ENCODE measurements at places on chromosomes 4 and X. TPM values are rescaled to one million over a fixed set of nuclear protein-coding genes. Genes with fewer than 3 reads are reported as not detected.

GRCh38 chr4:101357751-101358150 is 10.4 kb upstream of the PPP3CA start:
- no peak overlapping the region for H3K27ac ChIP-seq
- no peak for DNase-seq
- H3K4me1 ChIP-seq = no peaks in the 10 kb centered on the region
- H3K27me3 ChIP-seq = no peaks in the 10 kb centered on the region

DNA sequence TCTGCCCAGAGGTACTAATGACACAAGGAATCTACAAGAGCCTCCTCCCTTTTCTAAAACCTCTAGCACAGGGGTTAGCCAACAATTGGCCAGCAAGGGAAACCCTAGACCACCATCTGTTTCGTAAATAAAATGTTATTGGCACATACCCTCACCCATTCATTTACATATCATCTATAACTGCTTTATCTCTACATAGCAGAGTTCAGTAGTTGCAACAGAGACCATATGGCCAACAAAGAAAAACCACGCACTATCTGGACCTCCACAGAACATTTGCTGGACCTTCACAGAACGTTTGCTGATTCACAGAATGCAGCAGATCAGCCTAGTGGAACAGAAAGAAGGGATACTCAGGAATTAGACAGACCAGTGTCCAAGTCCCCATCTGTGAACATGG is 9.4 kb downstream of the SLC2A9 start:
- H3K36me3 ChIP-seq = no peaks in the 10 kb centered on the region
- H3K4me1 ChIP-seq = no peaks in the 10 kb centered on the region
- DNase-seq = no peak
- H3K27ac ChIP-seq = no peak overlapping the region
- H3K4me3 ChIP-seq = no peak overlapping the region

Gene CTAG2
- total RNA-seq = not detected

Gene IQCM
- 0.26 TPM for total RNA-seq

DNA sequence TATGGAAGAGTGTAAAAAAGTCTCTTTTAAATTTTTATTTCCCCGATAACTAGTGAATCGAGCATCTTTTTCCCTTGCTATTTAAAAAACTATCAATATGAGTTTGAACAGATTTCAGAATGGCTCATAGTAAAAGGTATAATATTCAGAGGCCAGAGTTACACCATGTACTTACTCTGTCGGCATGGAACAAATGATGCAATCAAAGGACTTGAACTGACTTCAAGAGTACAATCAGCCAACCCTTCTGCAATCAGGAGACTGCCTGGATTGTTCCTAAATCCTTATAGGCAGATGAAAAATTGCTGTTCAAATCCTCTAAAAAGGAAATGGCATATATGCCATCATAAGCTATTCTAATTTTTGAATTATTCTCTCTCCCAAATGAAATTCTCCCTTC is 273.3 kb downstream of the SH2D1A start:
- H3K4me1 ChIP-seq = no peaks in the 10 kb centered on the region
- no peaks in the 10 kb centered on the region for H3K36me3 ChIP-seq
- H3K27me3 ChIP-seq = no peaks in the 10 kb centered on the region

DNA sequence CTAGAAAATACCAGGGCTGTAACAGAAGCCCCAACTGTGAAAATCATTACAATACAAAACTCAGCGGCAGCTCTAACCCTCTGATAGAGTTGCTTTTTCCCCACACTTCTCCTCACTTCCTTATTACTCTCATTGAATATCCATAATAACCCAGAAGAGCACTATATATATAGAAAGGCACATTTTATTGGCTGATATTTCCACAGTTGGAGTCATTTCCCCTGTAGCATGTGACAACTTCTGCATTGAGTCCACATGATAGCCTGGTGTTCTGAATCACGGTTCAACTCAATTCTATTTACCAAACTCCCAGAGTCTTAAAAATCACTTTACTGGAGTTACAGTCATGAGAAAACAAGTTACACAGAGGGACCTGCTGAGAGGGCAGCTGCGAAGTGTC is 46.6 kb upstream of the NWD2 start:
- H3K27me3 ChIP-seq = no peaks in the 10 kb centered on the region
- no peak for DNase-seq
- no peaks in the 10 kb centered on the region for H3K36me3 ChIP-seq
- H3K4me3 ChIP-seq = no peak overlapping the region

GRCh38 chr4:22363036-22363435 is 152.8 kb downstream of the ADGRA3 start:
- H3K4me1 ChIP-seq = no peaks in the 10 kb centered on the region
- no peak for DNase-seq
- no peaks in the 10 kb centered on the region for H3K36me3 ChIP-seq
- no peak overlapping the region for H3K27ac ChIP-seq

- H3K36me3 ChIP-seq = no peaks in the 10 kb centered on the region
- no peak overlapping the region for H3K27ac ChIP-seq
- peaks cover 34% of the 10 kb centered on the region for H3K4me1 ChIP-seq
- no peaks in the 10 kb centered on the region for H3K27me3 ChIP-seq
Measured at GRCh38 chr4:40261231-40262076, 64.6 kb downstream of the RHOH start.

DNA sequence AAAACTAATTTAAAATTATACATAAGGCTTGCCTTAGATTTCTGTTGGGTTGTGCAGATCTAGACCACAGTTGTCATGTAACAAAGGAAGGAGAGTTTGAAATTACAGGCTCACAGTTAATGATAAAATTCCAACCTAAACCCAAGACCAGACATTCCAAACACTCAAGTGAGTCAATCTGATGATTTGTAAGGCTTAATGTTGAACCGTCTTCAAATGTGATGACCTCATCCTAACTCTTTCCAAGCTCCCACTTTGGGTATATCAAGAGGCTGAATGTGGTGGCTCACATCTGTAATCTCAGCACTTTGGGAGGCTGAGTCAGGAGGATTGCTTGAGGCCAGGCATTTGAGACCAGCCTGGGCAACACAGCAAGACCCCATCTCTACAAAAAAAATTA is 149.2 kb downstream of the TBL1X start:
- no peaks in the 10 kb centered on the region for H3K36me3 ChIP-seq
- H3K4me1 ChIP-seq = peaks cover 10% of the 10 kb centered on the region
- no peak overlapping the region for H3K27ac ChIP-seq
- no peak for DNase-seq
- no peaks in the 10 kb centered on the region for H3K27me3 ChIP-seq

- no peaks in the 10 kb centered on the region for H3K4me1 ChIP-seq
- H3K36me3 ChIP-seq = no peaks in the 10 kb centered on the region
- no peak overlapping the region for H3K4me3 ChIP-seq
- no peaks in the 10 kb centered on the region for H3K27me3 ChIP-seq
- DNase-seq = no peak
Measured at GRCh38 chr4:152217896-152218295, 318.0 kb downstream of the FBXW7 start.

Gene MAGEA4
- not detected for total RNA-seq

Gene SHOX
- not detected for total RNA-seq

GRCh38 chr4:66568001-66568400 is 897.7 kb upstream of the EPHA5 start:
- DNase-seq = no peak
- H3K27ac ChIP-seq = no peak overlapping the region
- no peaks in the 10 kb centered on the region for H3K36me3 ChIP-seq
- no peaks in the 10 kb centered on the region for H3K4me1 ChIP-seq

GRCh38 chr4:155599085-155599484 is 67.6 kb upstream of the GUCY1A1 start:
- peaks cover 1% of the 10 kb centered on the region for H3K4me1 ChIP-seq
- no peaks in the 10 kb centered on the region for H3K27me3 ChIP-seq
- no peak overlapping the region for H3K4me3 ChIP-seq
- H3K36me3 ChIP-seq = no peaks in the 10 kb centered on the region
- no peak overlapping the region for H3K27ac ChIP-seq

DNA sequence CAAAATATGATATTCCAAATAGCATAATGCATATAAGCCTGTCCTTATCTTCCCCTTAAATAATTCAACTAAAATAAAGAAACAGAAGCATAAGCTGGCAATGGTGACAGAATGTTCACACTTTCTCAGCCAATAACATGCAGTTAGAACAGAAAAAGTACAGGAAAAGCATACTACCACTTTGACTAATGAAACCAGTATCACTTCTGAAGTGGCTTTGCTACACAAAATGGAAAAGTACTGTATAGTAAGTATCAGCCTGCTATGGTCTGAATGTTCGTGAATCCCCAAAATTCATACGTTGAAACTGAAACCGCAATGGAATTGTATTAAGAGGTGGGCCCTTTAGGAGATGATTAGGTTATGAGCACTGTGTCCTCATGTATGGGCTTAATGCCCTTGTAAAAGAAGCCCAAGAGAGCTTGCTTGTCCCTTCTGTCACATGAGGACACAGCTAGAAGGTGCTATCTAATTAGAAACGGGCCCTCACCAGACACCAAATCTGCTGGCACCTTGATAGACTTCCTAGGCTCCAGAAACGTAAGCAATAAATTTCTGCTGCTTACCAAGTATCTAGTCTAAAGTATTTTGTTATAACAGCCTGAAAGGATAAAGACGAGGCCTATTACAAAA is 102.6 kb downstream of the PRDM5 start:
- H3K4me1 ChIP-seq = no peaks in the 10 kb centered on the region
- H3K36me3 ChIP-seq = peaks cover 8% of the 10 kb centered on the region
- H3K4me3 ChIP-seq = no peak overlapping the region
- no peak for DNase-seq

All from neural progenitor cell (in vitro differentiated cells).